HFFc6 (cell line): ENCODE measurements at places on chromosomes 6 and 20.

DNA sequence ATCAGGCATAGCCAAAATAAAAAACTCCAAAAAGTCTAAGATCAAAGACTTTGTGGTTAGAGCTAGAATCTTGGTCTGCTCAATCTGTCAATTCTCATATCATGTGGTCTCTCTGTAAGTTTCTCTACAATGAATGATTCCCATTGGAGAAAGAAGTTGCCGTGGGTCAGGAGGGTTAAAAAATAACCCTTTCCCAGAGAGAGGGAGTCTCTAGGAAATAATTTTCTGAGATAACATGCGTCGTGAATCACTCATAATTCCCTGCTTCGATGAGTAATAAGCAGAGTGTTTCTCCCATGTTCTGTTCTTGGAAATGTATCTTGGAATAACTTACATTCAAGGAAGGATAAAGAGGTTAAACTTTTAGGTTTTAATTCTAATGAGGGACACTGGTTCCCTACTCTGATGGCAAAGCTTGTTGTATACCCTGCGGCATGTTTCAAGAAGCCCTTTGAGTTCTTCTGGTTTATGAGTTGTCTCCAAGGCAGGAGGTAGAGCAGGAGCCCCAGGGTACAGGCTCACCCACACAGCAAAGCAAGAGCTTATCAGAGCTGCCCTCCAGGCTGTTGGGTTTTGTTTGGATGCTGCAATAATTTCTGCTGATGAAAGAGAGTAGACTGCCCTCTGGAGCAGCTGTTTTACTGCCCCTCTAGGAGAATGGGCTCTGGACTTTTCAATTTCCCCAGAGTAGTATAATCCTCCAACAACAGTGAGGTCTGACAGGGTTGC, 599.1 kb downstream of the QKI start:
- no peak for DNase-seq
- H3K4me3 ChIP-seq: no peak overlapping the region
- H3K27me3 ChIP-seq: no peaks in the 10 kb centered on the region; the same call in 1 of the 2 replicates
- peaks cover 2% of the 10 kb centered on the region; the same call in 1 of the 2 replicates for H3K36me3 ChIP-seq
- H3K27ac ChIP-seq: no peak overlapping the region
- H3K4me1 ChIP-seq: no peaks in the 10 kb centered on the region

- no peak for DNase-seq
- H3K36me3 ChIP-seq: 0 out of 2 replicates have a peak, but pooled peaks cover 5% of the 10 kb centered on the region
- H3K4me3 ChIP-seq: no peak overlapping the region
- no peak overlapping the region for H3K27ac ChIP-seq
These were observed 256.1 kb upstream of the PLCB4 start for GRCh38 chr20:8812817-8813216.

GRCh38 chr6:145036848-145037567, 698.3 kb downstream of the EPM2A start:
- no peak overlapping the region for H3K27ac ChIP-seq
- peaks cover 4% of the 10 kb centered on the region; the same call in 1 of the 2 replicates for H3K36me3 ChIP-seq
- DNase-seq: no peak
- peaks cover 2% of the 10 kb centered on the region for H3K27me3 ChIP-seq
- peaks cover 43% of the 10 kb centered on the region for H3K4me1 ChIP-seq

- no peak overlapping the region for H3K27ac ChIP-seq
- H3K27me3 ChIP-seq: peaks cover 1% of the 10 kb centered on the region; the same call in 1 of the 2 replicates
- no peak for DNase-seq
- H3K4me3 ChIP-seq: no peak overlapping the region
- no peaks in the 10 kb centered on the region for H3K36me3 ChIP-seq
These were observed 53.3 kb upstream of the TNFRSF21 start for GRCh38 chr6:47362857-47363461.

DNA sequence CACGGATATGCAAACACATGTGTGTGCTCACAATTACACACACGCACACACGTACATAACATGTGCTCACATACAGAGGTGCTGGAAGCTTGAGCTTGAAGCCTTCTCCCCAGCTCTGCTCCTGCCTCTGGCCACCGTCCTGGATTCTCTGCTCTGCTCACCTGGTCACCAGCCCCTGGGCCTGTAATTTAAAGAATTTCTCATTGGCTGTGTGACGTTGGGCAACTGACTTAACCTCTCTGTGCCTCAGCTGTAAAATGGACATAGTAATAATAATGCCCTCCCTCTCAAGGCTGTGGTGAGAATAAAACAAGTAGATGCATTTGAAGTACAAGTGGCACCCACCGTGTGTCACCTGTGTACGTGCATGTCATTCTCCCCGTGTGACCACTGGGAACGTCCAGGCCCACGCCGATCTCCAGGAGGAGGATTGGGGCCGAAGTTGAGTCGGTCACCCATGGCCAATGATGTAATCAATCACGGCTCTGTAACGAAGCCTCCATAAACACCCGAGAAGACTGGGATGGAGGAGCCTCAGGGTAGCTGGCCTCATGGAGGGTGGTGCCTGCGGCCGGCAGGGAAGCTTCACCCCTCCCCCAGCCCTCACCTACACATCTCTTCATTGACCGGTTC, 160.9 kb upstream of the AFDN start:
- DNase-seq: no peak
- no peaks in the 10 kb centered on the region for H3K4me1 ChIP-seq
- no peak overlapping the region for H3K4me3 ChIP-seq
- peaks cover 14% of the 10 kb centered on the region; the same call in 1 of the 2 replicates for H3K36me3 ChIP-seq
- no peak overlapping the region for H3K27ac ChIP-seq

- no peaks in the 10 kb centered on the region for H3K36me3 ChIP-seq
- no peak overlapping the region for H3K27ac ChIP-seq
- peaks cover 9% of the 10 kb centered on the region for H3K4me1 ChIP-seq
- peaks cover 17% of the 10 kb centered on the region; the same call in 1 of the 2 replicates for H3K27me3 ChIP-seq
- DNase-seq: peak; percentile 91
These were observed 76.4 kb downstream of the EYA2 start for GRCh38 chr20:46970937-46971630.

GRCh38 chr20:24783631-24784492, 165.2 kb upstream of the CST7 start:
- no peak overlapping the region for H3K4me3 ChIP-seq
- no peaks in the 10 kb centered on the region for H3K36me3 ChIP-seq
- H3K27ac ChIP-seq: no peak overlapping the region
- DNase-seq: no peak

- peak; percentile 85 for DNase-seq
- H3K4me3 ChIP-seq: peak within 1 kb of the TSS; percentile 87
These were observed at the start of gene VARS2 for GRCh38 chr6:30914076-30914853. Gene VARS2 (plus strand): TSS chr6:30914238. CDS start chr6:30914837, 599 bp downstream.

DNA sequence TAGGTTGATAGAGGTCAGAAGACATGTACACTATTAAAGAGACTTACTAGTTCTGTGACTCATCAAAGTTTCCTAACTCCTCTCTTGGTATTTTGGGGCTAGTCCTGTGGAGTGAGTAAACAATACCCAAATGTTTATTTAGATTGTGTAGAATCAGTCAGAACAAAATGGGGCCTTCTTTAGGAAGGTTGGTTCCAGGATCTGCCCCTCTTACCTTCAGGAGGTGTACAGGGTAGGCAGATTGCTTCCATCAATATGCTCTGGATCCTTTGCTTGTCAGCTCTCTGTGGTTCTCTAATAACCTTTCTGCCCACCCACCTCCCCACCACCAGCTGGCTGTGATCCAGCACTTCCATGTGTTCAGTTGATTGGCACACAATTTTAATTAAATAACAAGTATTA, 107.0 kb downstream of the POPDC3 start:
- H3K4me1 ChIP-seq: peaks cover 15% of the 10 kb centered on the region; the same call in 1 of the 2 replicates
- H3K36me3 ChIP-seq: no peaks in the 10 kb centered on the region
- peak; percentile 20 for DNase-seq
- peaks cover 7% of the 10 kb centered on the region for H3K27me3 ChIP-seq
- no peak overlapping the region for H3K4me3 ChIP-seq
- no peak overlapping the region for H3K27ac ChIP-seq
